Suprapubic skin (tissue), 4 donors: ENCODE measurements at places on chromosomes 1 and 21. TPM values are rescaled to one million over a fixed set of nuclear protein-coding genes. Genes with fewer than 3 reads are reported as not detected.

Gene RBM11
- total RNA-seq = 1.7 TPM

Gene NCF2
- 16.9 TPM for total RNA-seq

Gene MPZ
- total RNA-seq = 3.9 TPM

Gene RPTN
- 9.0 TPM for total RNA-seq

Gene CAMK1G
- total RNA-seq = not detected

Gene KMO
- total RNA-seq = not detected

Gene TMEM201
- total RNA-seq = 14.6 TPM

GRCh38 chr1:101079341-101079740 is 53.8 kb upstream of the DPH5 start:
- no peak for DNase-seq

DNA sequence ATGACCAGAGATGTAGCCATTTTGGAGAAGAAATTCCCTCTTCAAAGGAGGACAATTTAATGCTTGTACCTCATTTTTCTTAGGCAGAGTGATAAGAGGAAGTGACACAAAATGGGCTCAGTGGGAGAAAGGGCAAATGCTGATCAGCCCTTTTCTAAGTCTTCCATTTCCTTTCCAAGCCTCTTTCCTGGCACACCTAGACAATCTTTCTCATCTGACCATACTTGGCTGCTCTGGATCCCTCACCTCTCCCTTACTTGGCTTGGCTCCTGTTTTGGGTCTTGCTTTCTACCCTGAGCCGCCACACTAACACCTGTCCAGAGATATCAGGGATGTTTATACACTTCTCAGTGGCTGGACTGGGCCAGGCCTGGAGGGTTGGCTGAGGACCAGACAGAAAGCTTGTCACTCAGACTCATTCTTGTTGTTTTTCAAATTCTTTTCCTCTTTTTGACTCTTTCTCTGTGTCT is 13.1 kb downstream of the TXNIP start:
- peak; percentile 59 for DNase-seq

DNA sequence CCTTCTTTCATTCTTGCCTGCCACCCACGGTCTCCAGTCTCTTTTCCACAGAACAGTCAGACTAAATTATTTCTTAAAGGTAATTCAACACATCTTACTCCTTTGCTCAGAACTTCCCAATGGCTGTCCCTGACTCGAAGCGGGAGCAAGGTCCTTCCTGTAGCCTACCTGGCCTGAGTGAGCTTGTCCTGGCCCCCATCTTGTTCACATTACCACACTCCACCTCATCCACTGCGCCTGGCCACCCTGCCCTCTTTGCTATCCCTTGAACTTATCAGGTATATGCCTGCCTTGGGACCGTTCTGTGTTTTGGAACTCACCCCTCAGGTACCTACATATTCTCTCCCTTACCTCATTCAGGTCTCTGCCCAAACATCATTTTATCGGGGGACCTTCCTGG is 13.3 kb upstream of the GLIS1 start:
- no peak for DNase-seq

DNA sequence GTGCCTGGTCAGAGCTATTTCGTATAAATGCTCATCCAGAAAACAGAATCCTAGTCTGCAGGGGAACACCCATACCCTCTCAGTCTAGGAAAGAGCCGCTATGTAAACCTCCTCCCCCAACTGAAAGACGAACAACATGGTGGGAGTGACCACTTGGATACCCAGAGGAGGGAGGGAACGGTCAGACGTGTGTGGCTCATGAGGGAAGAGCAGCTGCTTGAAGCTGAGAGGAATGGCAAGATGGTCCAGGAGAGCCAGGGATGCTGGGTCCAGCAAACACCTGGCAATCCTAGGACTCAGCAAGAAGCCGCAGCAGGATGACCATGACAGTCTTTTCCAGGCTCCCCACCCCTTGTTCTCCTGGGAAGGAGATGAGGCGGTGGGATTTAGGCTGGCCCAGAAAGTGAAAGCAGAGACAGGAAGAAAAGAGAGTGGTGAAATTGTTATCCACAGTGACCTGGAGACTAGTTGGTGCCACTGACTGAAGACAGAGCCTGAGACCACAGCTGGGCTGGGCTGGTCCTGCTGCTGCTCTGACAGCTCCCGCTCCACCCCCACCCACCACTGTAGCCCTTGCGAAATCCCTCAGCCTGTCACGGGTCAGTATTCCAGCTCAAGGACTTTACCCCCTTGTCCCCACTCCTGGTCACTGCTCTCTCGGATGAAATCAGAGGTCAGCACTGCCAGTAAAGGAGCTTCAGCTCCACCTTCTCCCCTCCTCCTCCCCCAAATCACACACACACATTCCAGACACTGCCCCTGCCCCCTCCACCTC is 3.6 kb downstream of the CERS2 start:
- DNase-seq = peak; percentile 90

- peak; percentile 98 for DNase-seq
These were observed 37.6 kb downstream of the GALNT2 start for GRCh38 chr1:230104395-230105244.

GRCh38 chr1:228904222-228904621 is 168.9 kb downstream of the RHOU start:
- no peak for DNase-seq

DNA sequence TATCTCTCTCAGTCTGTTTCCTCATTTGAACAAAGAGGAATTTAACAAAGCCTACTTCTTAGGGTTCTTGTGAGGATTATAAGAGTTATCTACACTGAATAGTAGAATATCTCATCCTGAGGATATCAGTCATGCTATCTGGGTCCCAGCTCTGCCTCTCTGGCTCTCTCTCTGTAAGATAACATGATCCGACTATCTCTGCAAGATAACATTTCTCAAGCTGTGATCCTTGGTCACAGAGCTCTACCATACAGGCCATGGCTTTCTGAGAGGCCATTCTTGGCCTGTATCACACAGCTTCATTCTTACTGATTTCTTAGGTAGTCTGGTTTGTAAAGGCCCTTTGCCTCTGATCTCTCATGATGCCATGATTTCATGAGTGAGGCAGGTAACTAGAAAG is 71.0 kb upstream of the TRABD2B start:
- DNase-seq = no peak

DNA sequence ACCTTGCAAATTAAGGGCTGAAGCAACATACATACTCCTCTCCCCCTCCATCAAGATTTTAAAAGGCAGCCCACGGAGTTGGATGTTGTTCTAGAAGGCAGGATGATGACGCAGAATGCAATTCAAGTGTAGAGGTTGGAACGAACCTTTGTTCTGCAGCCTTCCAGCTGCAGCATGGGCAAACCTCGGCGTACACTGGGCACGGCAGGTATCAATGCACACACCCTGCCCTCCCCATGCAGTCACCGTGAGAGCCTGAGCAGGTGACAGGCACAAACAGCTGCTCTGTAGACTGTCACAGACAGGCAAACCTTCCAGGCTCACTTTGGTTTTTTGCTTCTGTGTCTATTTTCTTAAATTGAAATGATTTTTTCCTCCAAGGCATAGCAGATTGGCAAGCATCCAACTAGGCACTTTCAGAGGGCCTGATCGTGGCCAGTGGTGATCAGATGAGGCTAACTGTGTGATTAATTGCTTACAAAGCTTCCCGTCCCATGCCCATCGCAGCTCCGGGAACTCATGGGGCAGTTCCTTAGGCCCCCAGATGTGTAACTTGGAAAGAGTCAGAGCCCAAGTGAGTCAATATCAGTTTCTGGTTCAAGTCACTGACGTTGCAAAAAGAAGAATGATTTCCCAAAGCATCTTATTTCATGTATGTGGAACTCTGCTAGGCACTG is 82.3 kb downstream of the ITPKB start:
- peak; percentile 54 for DNase-seq

GRCh38 chr1:231162297-231162969 is 575 bp downstream of the TRIM67 start:
- no peak for DNase-seq

- no peak for DNase-seq
These were observed 24.4 kb downstream of the ZBTB17 start for GRCh38 chr1:15951341-15952153.

DNA sequence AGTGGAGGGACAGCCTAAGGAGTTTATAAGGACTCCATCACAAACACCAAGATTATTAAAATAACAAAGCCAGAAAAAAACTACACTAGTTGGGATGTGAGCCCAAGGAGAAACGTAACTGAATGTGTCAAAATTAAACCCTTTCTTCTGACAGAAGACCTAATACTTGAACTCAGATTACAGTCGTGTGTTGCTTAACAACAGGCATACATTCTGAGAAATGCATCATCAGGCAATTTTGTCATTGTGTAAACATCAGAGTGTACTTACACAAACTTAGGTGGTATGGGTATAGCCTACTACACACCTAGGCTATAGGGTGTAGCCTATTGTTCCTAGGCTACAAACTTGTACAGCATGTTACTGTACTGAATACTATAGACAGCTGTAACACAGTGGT is 23.4 kb downstream of the DSTYK start:
- no peak for DNase-seq

GRCh38 chr1:198651650-198652400 is 13.0 kb downstream of the PTPRC start:
- DNase-seq = no peak

DNA sequence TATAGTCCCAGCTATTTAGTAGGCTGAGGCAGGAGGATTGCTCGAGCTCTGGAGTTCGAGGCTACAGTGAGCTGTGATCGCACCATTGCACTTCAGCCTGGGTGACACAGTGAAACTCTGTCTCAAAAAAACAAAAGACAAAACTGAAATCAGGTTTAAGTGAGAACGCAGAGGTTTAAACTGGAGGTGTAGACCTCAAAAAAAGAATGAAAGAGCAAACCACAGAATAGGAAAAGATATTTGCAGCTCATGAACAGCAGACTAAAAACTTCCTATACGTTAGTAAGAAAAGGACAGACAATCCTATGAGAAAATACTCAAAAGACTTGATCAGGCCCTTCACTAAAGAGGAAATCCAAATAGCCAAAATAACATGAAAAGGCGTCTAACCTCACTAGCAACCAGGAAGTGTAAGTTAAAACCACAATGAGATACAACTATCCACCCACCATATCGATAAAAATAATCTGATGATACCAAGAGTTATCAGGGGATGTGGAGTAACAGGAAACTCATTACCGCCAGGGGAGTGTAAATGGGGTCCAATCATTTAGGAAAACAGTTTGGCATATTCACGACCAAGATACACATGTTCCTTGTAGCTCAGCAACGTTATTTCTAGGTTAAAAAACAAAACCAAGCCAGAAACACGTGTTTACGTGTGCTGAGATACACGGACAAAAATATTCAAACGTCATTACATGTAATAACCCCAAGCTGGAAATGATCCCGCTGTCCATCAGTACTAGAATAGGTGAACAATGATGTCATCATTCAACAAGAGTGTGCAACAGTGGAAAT is 9.8 kb downstream of the TNFRSF9 start:
- DNase-seq = no peak

GRCh38 chr1:205268846-205269680 is 41.3 kb downstream of the TMCC2 start:
- DNase-seq = no peak

- DNase-seq = no peak
These were observed 25.3 kb upstream of the SHCBP1L start for GRCh38 chr1:182978151-182978853.

DNA sequence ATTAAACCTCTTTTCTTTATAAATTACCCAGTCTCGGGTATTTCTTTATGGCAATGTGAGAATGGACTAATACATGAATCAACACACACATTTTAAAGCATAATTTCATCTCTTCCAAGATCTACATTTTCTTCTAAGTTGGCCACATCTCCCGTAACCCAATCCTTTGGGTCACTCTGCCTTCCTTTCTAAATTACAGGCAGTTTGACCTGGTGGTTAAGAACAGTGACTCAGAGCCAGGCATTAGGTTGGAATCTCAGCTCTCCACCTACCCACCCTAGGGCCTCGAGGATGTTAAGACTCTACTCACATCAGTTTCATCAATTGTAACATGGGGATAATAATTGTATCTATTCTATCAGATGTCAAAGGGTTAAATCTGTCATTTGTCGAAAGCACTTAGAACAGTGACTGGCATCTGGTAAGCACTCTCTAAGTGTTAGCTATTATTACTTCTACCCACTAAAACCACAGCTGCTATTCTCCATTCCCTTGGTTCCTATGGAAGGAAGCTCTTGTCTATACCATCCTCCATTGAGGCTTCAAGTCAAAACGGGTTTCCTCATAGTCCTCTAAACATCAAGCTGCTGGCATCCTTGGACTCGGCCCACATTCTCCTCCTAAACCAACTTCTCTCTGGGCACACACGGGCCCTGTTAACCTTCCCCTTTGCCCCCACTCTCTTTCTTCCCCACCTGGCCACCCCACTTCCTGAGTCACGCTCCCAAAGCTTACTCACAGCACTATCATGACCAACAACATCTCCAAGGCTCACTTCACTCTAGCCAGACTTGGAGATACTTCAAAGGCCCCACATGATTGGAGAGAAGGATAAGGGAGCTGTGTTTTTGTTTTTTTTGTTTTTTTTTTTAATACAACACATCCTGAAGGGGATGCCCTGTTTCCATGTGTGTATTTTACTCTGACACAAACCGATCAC is 116.9 kb downstream of the TGFBR3 start:
- no peak for DNase-seq

GRCh38 chr1:100268202-100268601 is 2.2 kb downstream of the RTCA start:
- DNase-seq = no peak

GRCh38 chr1:32817815-32818786 is 648 bp downstream of the S100PBP start:
- peak; percentile 90 for DNase-seq

- DNase-seq = no peak
These were observed 165.6 kb downstream of the USP25 start for GRCh38 chr21:15895142-15896106.

DNA sequence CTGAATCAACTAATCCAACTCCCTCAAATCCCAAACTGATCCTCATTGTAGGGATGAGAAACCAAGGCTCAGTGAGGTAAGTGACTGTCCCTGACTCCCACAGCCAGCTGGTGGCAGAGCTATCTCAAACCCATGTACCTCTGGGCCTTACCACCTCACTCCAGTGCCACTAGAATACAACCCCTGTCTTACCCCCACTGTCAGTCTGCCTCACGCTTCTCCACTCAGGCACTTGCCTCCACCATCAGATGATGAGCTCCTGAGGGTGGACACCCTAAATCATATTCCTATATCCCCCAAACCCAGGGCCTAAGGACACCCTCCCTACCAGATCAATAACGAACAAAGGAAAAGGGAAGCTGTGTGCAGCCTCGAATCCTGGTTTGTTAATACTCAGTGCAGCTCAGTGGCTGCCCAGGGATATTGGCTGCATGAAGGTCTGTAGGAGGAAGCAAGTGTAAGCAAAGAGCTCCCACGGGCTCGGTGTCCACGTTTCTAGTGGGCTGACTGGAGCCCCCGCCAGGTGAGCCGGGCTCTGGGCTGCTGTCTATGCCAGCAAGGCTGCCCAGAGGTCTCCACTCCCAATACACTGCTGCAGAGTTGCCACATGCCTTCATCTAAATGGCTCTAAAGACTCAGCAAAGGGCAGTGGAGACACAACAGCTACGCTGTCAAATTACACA is 533.4 kb downstream of the MATN1 start:
- no peak for DNase-seq
